Peyer's patch (tissue), 4 donors: ENCODE measurements at places on chromosomes 6 and 20. TPM values are rescaled to one million over a fixed set of nuclear protein-coding genes. Genes with fewer than 3 reads are reported as not detected.

Gene ECT2L
- not detected for total RNA-seq

Gene CST2
- not detected for total RNA-seq

Gene SNTA1
- 14.0 TPM for total RNA-seq

Gene TNXB
- 38.5 TPM for total RNA-seq

Gene OR12D1
- total RNA-seq: not detected

Gene TNF
- 0.67 TPM for total RNA-seq

Gene SAPCD1
- 6.6 TPM for total RNA-seq

Gene CSE1L
- total RNA-seq: 18.1 TPM

Gene RHAG
- not detected for total RNA-seq

GRCh38 chr20:25120457-25120856 lies 38.5 kb upstream of the VSX1 start:
- no peak overlapping the region for H3K27ac ChIP-seq
- no peaks in the 10 kb centered on the region for H3K4me1 ChIP-seq
- H3K36me3 ChIP-seq: no peaks in the 10 kb centered on the region
- DNase-seq: no peak

- DNase-seq: no peak
- H3K27me3 ChIP-seq: no peaks in the 10 kb centered on the region
- H3K4me1 ChIP-seq: no peaks in the 10 kb centered on the region
- no peaks in the 10 kb centered on the region for H3K36me3 ChIP-seq
These were observed 26.7 kb downstream of the SAYSD1 start for GRCh38 chr6:39088331-39088730.

- DNase-seq: no peak
- H3K27ac ChIP-seq: no peak overlapping the region
- H3K4me3 ChIP-seq: no peak overlapping the region
- H3K27me3 ChIP-seq: peaks cover 5% of the 10 kb centered on the region
These were observed 1.3 kb upstream of the FNDC11 start for GRCh38 chr20:63552481-63553249.

DNA sequence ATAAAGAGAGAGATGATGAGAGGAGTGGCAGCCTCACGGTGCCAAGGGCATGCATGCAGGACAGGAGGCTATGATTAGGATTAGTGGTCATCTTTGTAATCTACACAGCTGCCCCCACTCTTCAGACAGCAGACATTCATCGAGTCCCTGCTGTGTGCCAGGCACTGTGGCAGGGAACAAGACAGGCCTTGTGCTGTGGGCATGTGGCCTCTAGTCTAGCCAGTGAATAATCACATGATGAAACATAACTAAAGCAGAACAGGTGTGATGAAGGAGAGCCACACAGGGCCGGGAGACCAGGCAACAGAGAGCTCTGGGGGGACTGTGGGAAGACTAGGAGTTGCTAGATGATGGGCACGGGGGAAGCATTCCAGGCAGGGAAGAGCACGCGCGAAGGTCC lies 22.2 kb downstream of the TOX2 start:
- no peak overlapping the region for H3K4me3 ChIP-seq
- no peaks in the 10 kb centered on the region for H3K36me3 ChIP-seq
- H3K27me3 ChIP-seq: no peaks in the 10 kb centered on the region
- no peak for DNase-seq
- H3K4me1 ChIP-seq: no peaks in the 10 kb centered on the region
- no peak overlapping the region for H3K27ac ChIP-seq

DNA sequence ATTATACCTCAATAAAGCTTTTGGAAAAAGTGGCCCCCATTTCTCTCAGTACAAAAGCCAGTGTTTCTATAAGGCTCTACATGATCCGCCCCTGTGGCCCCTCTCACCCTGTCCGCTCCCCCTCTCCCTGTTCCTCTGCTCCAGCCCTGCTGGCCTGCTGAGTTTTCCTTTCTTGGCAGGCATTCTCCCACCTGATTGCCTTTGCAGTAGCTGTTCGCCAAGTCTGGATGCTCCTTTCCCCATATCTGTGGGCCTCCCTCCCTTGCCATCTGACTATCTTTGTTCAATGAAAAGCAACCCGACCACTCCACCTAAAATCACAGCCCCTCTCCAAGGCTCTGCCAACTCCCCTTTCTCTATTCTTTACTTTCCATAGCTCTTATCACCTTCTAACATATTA lies 33.2 kb downstream of the CDH22 start:
- H3K27me3 ChIP-seq: no peaks in the 10 kb centered on the region
- H3K27ac ChIP-seq: no peak overlapping the region
- no peak for DNase-seq
- no peak overlapping the region for H3K4me3 ChIP-seq

DNA sequence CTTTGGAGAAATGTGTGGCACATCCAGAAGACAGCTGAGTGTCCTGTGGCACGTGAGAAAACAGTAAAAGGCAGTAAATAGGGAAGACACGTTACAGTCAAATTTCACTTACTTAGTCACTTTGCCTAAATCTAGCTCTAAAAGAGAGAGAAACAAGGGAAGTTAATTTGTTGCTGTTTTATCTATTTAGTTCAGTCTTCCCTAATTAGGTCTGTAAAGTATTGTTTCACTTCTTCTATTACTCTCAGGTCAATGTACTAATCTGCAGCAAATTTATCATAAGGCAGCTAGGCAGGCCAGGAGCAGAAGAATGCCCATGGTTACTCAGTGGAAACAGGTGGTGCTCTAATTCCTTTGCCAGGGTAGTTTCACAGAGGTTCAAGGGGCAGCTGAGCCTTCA lies 124.3 kb upstream of the CNR1 start:
- no peak overlapping the region for H3K4me3 ChIP-seq
- no peak for DNase-seq
- no peaks in the 10 kb centered on the region for H3K36me3 ChIP-seq
- no peaks in the 10 kb centered on the region for H3K4me1 ChIP-seq
- no peaks in the 10 kb centered on the region for H3K27me3 ChIP-seq
- H3K27ac ChIP-seq: no peak overlapping the region

- no peak for DNase-seq
- no peak overlapping the region for H3K27ac ChIP-seq
- H3K36me3 ChIP-seq: no peaks in the 10 kb centered on the region
- no peak overlapping the region for H3K4me3 ChIP-seq
These were observed 234.8 kb upstream of the SPTLC3 start for GRCh38 chr20:12773936-12774335.

- H3K4me3 ChIP-seq: no peak overlapping the region
- no peak overlapping the region for H3K27ac ChIP-seq
- no peaks in the 10 kb centered on the region for H3K4me1 ChIP-seq
These were observed 26.3 kb downstream of the LHFPL5 start for GRCh38 chr6:35831257-35832007.

- no peak overlapping the region for H3K27ac ChIP-seq
- H3K36me3 ChIP-seq: no peaks in the 10 kb centered on the region
- H3K27me3 ChIP-seq: no peaks in the 10 kb centered on the region
- H3K4me3 ChIP-seq: no peak overlapping the region
These were observed 37.1 kb downstream of the BEND6 start for GRCh38 chr6:56992036-56992435.

DNA sequence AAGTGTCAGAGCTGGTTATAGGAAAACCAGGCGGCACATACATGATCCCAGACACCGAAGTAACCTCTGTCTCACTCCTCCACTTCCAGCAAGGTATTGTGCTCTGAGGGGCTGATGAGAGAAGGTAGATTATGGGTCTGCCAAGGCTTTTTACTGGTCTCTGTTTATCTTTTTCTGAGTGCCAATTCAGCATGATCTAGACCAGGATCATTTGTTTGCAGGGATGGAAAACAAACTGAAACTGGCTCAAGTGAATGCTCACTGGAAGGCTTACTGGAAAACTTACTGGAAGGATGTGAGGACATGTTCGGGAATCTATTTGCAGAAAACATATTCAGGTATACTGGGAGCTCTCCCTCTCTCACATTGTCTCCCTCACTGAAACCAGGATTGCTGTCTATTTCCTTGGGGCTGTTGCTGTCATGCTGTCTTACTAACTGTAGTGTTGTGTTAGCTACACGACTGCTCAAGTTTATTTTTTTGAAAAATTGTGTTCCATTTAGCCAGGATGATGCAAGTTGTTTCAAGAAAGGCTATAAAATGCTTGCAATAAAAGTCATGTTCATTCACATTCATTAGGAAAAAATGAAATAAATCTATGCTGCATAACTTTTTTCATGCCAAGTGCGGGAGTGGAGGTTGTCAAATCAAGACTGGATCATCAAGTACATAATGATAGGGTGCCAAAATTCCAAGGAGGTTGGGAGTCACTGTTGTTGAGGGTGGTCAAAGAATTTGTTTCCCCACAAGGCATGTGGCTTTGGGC lies 37.0 kb downstream of the KLHL31 start:
- no peaks in the 10 kb centered on the region for H3K36me3 ChIP-seq
- no peaks in the 10 kb centered on the region for H3K4me1 ChIP-seq
- no peaks in the 10 kb centered on the region for H3K27me3 ChIP-seq
- H3K4me3 ChIP-seq: no peak overlapping the region
- peak overlapping the region; percentile 50 for H3K27ac ChIP-seq
- DNase-seq: no peak

GRCh38 chr20:5844063-5844681 lies 94.0 kb downstream of the SHLD1 start:
- H3K4me1 ChIP-seq: no peaks in the 10 kb centered on the region
- H3K4me3 ChIP-seq: no peak overlapping the region
- no peaks in the 10 kb centered on the region for H3K27me3 ChIP-seq
- H3K36me3 ChIP-seq: no peaks in the 10 kb centered on the region
- H3K27ac ChIP-seq: no peak overlapping the region

GRCh38 chr20:14685183-14685582 lies 347.8 kb upstream of the FLRT3 start:
- H3K4me1 ChIP-seq: no peaks in the 10 kb centered on the region
- no peak for DNase-seq

GRCh38 chr20:36778831-36779655 lies 5.5 kb upstream of the DSN1 start:
- no peak overlapping the region for H3K4me3 ChIP-seq
- H3K27me3 ChIP-seq: no peaks in the 10 kb centered on the region
- no peak for DNase-seq
- H3K4me1 ChIP-seq: no peaks in the 10 kb centered on the region
- no peaks in the 10 kb centered on the region for H3K36me3 ChIP-seq

GRCh38 chr6:164533045-164533362 lies 776.4 kb downstream of the C6orf118 start:
- H3K4me1 ChIP-seq: no peaks in the 10 kb centered on the region
- DNase-seq: no peak
- no peaks in the 10 kb centered on the region for H3K27me3 ChIP-seq
- no peak overlapping the region for H3K4me3 ChIP-seq
- no peaks in the 10 kb centered on the region for H3K36me3 ChIP-seq

- no peaks in the 10 kb centered on the region for H3K27me3 ChIP-seq
- no peak overlapping the region for H3K27ac ChIP-seq
- H3K36me3 ChIP-seq: no peaks in the 10 kb centered on the region
- no peak overlapping the region for H3K4me3 ChIP-seq
- DNase-seq: no peak
These were observed 1004.9 kb upstream of the ADGRB3 start for GRCh38 chr6:67630146-67630545.

DNA sequence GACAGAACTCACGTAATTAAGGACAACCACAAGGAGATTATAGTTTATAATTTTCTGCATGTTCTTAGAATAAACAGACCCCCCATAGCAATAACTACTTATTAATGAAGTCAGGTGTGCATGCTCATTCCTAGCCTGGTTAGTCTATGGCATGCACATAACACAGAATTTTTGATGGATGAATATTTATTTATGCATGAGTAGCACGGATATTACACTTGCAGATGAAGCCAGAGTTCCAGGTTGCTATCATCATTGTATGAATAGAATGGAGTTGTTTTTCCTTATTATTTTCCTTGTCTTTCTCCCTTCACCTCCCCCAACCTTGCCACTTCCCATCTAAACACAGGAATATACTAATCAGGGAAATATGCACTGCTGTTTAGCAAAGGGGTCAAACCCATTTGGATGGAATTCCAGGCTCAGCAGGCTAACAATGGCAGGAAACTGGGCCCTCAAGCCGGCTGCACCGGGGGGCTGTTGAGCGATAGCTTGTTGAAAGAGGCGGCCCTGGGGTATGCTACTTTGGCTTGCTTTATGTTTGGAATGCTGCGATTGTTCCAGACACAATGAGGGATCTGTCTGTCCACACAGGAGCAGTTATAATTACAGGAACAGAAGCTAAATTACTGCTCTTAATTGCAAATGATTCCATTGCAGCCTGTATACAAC lies 112.6 kb downstream of the TMEM170B start:
- DNase-seq: no peak
- no peak overlapping the region for H3K4me3 ChIP-seq
- H3K27me3 ChIP-seq: no peaks in the 10 kb centered on the region
- no peak overlapping the region for H3K27ac ChIP-seq
- no peaks in the 10 kb centered on the region for H3K36me3 ChIP-seq

DNA sequence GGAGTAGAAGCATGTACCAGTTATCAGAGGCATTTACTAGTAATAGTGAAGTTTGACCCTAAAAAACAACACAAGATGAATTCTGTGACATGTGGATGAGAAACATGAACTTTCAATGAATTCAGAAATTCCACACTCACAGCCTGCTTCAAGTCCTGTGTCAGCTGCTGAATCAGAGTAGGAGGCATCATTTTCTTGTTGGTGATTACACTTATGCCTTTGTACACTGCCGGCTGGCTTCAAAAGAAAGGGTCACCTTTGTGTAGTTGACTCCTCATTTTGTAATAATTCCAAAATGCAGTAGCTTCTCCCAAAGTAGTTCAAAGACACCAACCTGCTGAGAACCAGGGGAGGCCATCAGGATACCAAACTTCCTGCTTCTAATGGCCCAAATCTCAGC lies 165.5 kb downstream of the BACH2 start:
- no peaks in the 10 kb centered on the region for H3K27me3 ChIP-seq
- H3K27ac ChIP-seq: no peak overlapping the region
- no peaks in the 10 kb centered on the region for H3K4me1 ChIP-seq
- DNase-seq: no peak

DNA sequence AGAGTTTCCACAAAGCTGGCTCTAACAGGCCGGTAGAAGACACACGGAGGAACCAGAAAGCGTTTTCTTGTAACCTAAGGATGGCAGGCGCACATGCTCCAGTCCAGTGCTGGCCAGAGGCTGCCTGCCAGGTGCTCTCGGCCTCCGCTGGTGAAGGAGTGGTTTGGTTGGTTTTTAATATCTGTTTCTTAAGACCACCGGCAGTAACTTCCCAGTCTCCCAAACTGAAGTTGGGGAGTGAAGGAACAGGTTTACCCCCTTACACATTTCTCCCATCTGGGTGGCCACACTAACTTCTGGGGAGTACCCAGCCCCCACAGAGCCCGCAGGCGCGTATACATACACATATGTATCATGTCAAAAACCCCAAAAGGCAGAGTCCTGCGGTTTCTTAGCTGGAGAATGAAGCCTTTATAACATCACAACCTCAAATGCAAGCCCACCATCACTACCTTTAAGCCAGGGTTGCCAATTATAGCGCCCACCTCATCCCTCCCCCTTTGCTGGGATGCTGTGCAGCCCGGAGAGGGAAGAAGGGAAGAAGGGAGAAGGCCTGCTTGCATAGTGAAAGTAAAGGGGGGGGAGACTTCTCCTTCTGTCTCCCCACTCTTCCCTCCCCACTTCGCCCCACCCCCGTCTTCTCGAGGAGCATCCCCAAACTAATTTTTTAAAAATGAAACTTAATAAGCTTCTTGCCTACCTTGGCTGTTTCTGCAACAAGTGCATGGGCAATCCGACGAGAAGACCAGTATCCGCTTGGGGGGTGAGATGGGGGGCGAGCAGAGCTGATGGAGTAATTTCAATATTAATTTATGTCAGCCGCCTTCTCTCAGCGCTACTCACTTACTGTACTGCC lies 1.0 kb downstream of the TRERF1 start:
- peaks cover 3% of the 10 kb centered on the region for H3K4me1 ChIP-seq
- H3K36me3 ChIP-seq: no peaks in the 10 kb centered on the region
- no peaks in the 10 kb centered on the region for H3K27me3 ChIP-seq
- DNase-seq: peak; percentile 52
- peak overlapping the region; percentile 97 for H3K4me3 ChIP-seq
